ENCODE measurements at places on chromosomes 16 and 17. TPM values are rescaled to one million over a fixed set of nuclear protein-coding genes. Genes with fewer than 3 reads are reported as not detected.

DNA sequence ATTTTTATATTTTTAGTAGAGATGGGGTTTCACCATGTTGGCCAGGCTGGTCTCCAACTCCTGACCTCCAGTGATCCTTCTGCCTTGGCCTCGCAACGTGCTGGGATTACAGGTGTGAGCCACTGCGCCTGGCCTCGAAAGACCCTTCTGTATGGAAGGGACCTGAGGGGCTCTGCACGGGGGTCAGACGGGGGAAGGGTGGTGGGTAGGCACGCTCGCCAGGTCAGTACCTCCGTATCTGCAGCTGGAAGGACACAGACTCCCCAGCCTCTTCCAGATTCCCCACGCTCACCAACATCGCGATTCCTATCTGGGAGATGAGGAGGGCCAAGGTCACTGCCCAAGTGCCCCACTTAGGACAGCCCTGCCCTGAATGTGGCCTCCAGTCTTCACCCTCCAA is 12.7 kb downstream of the ITGA2B start:
- DNase-seq: no peak

DNA sequence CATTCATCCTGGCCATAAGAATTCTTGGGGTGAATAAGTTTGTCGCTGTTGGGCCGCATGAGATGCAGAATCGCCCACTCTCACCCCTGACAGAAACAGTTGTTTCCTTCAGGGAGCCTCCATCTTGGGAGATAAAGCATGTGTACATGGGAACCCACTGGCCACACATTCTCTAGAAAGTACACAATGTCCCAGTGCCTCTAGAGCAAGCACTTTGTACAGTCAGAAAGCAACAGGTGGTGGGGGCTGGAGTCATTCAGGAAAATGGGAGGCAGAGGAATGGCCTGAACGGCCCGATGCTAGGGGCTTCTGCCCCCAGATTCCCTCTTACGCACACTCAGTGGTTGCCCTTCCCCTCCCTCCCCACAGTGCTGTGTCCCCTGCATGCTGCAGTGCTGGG is 16.1 kb downstream of the ACE start:
- DNase-seq: no peak

HOXB4 gene
- polyA plus RNA-seq: 0.91 TPM

- no peak for DNase-seq
Observed at GRCh38 chr16:66304151-66304550, 62.3 kb upstream of the CDH5 start.

GRCh38 chr16:89144681-89145080 is 26.9 kb upstream of the CDH15 start:
- DNase-seq: no peak

GRB7 gene
- polyA plus RNA-seq: 64.4 TPM

GRCh38 chr16:30758988-30759491 is 2.8 kb downstream of the CFAP119 start:
- DNase-seq: no peak

- no peak for DNase-seq
Observed at GRCh38 chr16:56303066-56303715, 111.9 kb downstream of the GNAO1 start.

NPIPA5 gene
- 57.9 TPM for polyA plus RNA-seq

- DNase-seq: no peak
Observed at GRCh38 chr17:36726199-36726598, 124.8 kb downstream of the MRM1 start.

All from pancreas (tissue), 10 donors.